A172 (cell line): ENCODE measurements at places on chromosomes 1 and 21.

DNA sequence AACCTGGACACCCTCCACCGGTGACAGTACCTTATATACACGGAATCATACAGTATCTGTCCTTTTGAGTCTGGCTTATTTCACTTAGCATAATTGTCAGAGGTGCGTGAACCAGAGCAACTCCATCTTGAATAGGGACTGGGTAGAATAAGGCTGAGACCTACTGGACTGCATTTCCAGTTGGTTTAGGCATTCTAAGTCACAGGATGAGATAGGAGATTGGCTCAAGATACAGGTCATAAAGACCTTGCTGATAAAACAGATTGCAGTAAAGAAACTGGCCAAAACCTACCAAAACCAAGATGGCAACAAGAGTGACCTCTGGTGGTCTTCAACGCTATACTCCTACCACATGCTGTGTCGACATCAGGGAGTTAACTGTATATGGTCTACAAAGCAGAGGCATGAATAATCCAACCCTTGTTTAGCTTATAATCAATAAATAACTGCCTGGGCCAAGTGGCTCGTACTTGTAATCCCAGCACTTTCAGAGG, 1.4 kb upstream of the FDPS start:
- peak; percentile 55 for DNase-seq

DNA sequence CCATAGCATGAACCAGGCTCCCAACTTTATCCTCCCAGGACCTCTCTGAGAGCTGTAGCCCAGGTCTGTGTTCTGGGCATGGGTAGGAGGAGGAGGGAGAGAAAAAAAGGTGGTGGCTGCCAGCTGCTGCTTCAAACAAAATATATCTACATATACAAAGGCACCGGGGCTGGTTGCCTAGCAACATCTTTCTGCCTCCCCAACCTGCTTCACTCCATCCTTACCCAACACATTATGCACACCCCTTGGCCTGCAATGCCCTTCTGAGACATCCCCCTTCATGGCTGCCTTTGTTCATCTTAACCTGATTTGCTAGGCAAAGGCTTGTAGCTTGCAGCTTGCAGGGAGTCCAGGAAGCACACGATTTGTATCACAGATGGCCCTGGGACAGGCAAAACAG, 27.2 kb upstream of the ATP1A1 start:
- DNase-seq = no peak

DNA sequence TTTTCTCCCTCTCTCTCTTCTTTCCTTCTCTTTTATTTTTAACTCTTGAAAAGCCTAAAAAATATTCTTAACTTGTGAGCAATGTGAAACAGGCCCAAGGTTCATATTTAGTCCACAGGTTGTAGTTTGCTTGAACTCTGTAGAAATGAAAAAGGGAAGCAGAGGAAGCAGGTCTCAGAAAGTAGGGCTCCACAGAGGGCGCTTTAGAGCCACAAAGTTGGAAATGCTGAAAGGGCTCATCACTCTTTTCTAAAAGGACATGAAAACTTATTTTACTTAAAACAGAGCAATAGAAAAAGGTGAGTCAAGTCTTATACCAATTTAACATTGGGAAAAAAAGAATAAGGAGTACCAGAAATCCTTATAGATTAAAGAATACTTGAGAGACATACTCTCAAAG, 247.0 kb downstream of the USP25 start:
- DNase-seq = no peak

DNA sequence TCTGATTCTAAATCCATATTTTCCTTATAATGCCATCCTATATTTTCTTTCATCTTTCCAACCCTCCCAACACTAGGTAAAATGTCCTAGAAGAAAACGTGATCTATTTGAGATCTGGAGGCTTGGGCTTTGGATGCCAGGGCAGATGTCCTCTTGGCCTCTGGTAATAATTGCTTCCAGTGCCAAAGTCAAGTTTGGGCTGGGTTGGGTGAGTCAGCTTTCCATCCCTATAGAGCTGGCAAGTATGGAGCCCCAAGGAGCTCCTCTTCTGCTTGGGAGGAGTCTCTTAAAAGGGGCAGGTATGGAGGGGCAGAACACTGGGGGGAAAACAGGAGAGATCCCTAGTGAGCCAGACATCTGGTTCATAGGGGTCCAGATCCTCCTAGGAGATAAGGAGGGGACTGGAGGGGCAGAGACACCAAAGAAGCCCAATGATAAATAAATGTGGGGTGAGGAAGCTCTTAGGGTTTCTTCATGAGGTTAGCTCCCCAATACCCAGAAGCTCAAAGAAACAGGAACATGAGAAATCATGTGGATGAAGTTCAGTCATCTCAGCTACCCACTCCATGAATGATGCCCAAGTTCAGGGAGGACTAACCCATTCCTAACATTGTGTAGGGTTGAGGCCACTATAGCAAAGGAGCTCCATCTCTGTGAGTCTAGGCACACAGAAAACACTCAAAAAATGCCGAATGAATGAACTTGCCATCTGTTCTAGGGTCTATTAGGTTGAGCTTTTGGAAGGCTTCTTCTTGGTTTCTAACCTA, 3.5 kb downstream of the C1orf116 start:
- DNase-seq = no peak

- DNase-seq = no peak
These were observed 51.7 kb upstream of the CTPS1 start for GRCh38 chr1:40927781-40928180.

- DNase-seq = no peak
These were observed 125.3 kb upstream of the RUNX3 start for GRCh38 chr1:25055324-25055780.

DNA sequence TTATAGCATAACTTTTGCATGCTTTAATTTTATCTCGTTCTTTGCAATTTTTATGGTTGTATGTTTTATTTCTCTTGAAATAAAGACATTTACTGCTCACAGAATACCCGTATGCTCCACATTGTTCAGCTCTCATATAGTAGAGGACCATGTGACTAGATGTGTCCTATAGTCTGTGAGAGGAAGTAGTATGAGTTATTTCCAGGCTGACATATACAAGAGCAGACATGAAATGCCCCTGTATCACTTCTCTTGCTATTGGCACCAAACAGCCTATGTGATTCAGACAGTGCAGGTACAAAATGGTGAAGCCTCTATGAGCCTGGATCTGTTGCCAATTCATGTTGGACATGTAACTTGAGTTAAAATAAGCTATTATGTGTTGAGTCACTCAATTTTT, 5.8 kb upstream of the FCRL5 start:
- DNase-seq = no peak

- no peak for DNase-seq
These were observed 53.2 kb upstream of the C1orf87 start for GRCh38 chr1:60126723-60127122.

DNA sequence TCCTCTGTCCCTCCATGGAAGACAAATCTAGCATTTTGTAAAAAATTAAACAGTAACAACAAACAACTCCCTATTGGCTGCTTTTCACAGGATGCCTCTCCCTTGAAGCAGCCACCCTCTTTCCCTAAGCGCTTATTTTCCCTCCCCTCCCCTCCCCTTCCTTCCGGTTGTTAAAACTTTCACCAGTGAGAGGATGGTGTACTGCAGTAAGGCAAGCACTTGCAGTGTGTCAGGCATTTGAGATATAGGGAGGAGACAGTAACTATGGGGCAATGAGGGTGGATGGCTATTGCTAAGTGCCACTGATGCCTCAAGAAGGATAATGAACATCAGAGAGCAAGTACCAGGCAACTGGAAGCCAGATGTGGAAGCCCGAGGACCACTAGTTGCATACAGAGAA, 19.1 kb upstream of the KIAA1614 start:
- no peak for DNase-seq

- DNase-seq = no peak
These were observed 119.4 kb downstream of the CAMTA1 start for GRCh38 chr1:6904476-6905170.

GRCh38 chr1:169585181-169585580, 1.1 kb downstream of the F5 start:
- DNase-seq = no peak

DNA sequence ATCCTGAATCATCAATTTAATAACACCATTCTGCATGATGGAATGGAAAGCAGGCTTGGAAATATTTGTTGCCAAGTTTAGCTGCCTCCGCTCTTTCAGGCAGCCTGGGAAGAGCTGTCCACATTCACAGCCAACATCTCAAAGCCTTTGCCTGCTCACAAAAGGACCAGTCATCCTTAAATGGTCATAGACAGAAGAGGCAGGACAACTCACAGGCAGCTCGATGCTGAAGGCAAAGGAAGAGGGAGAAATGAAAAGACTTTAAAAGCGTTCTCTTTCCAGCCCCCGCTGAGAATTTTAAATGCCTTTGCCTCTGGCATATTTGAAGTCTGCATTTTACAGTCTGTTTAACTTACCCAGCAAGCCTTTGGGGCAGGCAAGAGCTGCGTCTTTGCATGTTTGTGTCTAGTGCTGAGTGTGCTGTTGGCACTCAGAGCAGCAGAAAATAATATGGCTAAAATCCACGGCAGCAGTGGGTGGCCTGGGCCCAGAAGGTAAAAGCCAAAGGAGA, 68.9 kb downstream of the NMNAT2 start:
- no peak for DNase-seq

DNA sequence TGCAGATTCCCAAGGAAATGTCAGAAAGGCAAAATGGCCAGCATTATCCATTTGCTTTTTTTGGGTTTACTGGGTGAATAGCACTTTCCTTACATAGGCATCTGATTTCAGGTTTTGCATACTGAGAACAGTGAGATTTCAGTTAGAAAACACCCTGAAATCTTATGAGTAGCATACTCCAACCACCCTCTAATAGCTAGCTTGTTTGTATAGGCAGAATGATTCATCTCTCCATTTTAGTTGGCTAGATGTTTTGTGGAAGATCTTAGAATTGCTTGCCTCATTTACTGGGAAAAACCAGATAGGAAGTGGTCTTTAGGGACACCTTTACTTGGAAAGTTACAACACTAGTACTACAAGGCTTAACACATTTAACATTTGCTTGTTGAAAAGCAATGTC, 10.4 kb downstream of the KYAT3 start:
- no peak for DNase-seq

GRCh38 chr1:22841860-22842281, 130.8 kb downstream of the LACTBL1 start:
- DNase-seq = no peak

GRCh38 chr1:64263856-64264255, 60.4 kb downstream of the UBE2U start:
- no peak for DNase-seq

- no peak for DNase-seq
These were observed 20.5 kb upstream of the THRAP3 start for GRCh38 chr1:36203554-36204346.

GRCh38 chr1:226679853-226680516, 59.1 kb downstream of the ITPKB start:
- DNase-seq = peak; percentile 85

- DNase-seq = no peak
These were observed 120.3 kb upstream of the IPO9 start for GRCh38 chr1:201708691-201709090.

GRCh38 chr1:241081473-241081872, 275.5 kb downstream of the RGS7 start:
- peak; percentile 13 for DNase-seq

- no peak for DNase-seq
These were observed 19.0 kb upstream of the LUZP1 start for GRCh38 chr1:23187637-23188036.

DNA sequence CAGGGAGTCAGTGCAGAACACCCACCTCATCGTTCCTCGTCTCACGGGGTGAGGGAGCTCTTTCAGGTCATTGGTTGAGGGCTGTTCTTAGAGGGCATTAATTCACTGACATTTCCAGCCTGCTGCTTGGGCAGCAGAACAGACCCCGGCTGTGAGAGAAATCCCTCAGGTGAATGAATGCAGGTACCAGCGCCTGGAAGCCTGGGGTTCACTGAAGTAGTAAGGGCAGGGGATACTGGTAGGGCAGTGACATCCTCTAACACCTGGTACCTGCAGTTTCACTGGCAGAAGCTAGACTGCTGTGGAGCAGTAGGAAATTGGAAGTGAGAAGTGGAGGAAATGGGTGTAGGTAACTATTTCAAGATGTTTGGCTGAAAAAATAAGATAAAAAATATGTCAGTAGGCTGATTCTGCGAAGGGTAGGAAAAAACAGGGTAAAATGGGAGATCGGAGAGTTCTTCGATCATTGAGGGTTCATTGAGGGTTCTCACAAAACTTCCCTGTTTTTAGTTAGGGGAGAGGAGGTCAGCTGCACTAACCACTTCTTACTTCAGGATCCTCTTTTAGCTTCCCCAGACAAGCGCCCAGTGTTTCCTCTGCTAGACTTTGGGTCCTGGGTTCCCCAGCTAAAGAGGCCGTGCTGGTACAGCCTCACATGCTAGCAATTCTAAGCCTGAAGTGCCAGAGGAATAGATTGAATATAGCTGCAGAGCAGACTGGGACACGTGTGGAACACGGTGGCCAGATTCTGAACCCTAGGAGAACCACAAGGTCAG, 55.2 kb downstream of the RNF220 start:
- DNase-seq = no peak

GRCh38 chr1:98478121-98478520, 183.4 kb upstream of the SNX7 start:
- no peak for DNase-seq

DNA sequence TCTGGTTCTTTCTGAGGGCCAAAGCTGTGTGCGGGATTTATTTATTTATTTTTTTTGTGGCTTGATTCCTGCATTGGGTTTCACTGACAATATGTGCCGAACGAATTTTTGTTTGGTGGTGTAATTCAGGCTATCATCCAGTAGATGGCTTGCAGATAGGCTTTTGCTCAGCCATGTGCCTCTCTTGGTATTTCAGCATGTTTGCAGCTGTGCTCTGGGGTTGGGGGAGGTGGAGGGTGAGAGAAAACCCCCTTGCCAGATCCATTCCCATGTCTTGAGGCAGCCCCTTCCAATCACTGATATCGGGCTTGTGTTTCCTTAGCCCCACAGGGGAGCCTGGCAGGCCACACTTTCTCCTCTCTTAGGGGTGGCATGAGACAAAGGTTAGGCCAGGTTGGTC, 302.4 kb downstream of the PTGER3 start:
- no peak for DNase-seq

GRCh38 chr1:105172788-105173187, 1423.1 kb downstream of the AMY1C start:
- no peak for DNase-seq

DNA sequence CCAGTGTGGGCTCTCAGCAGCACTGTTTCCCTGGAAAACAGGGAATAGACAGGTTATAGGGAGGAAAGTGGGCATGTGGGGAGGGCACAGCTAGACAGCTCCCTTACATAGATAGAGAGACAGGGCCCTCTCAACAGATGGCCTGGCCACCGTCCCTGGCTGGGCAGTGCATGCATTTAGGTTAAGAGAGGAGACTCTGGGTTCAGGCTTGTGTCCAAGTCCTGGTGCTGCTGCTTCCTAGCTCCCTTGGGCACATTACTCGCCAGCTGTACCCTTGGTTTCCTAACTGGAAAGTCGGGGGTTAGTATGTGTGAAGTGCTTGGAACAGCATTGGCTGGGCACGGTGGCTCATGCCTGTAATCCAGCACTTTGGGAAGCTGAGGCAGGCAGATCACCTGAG, 9.1 kb downstream of the PLOD1 start:
- DNase-seq = no peak

GRCh38 chr1:207828485-207829158, 76.8 kb downstream of the CD46 start:
- peak; percentile 92 for DNase-seq

GRCh38 chr1:30798389-30799232, 41.0 kb upstream of the LAPTM5 start:
- DNase-seq = no peak
